Stimulated activated CD8-positive, alpha-beta memory T cell treated with anti-CD3 and anti-CD28 coated beads, Interleukin-12 subunit alpha, Interleukin-12 subunit beta, amount 100 ng/mL, for 1 hour (primary cell): ENCODE measurements at places on chromosomes 1 and 21.

- DNase-seq, result no peak
These were observed 38.8 kb upstream of the HAO2 start for GRCh38 chr1:119329541-119330461.

DNA sequence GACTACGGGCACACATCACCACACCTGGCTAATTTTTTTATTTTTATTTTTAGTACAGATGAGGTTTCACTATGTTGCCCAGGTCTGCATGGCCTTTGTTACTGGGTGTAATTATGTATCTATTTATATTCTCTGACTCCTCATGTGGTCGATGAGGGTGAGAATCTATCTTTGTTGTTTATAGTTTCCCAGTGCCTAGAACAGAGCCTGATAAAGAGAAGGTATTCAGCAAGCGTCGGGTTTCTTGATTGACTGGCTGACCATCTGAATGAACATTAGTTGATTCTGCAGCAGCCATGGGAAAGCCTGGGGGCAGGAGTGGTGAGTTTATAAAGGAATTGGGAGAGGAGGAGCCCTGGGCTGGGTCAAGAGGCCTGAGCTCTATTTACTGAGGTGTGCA lies 28.5 kb downstream of the SERINC2 start:
- DNase-seq, result no peak

DNA sequence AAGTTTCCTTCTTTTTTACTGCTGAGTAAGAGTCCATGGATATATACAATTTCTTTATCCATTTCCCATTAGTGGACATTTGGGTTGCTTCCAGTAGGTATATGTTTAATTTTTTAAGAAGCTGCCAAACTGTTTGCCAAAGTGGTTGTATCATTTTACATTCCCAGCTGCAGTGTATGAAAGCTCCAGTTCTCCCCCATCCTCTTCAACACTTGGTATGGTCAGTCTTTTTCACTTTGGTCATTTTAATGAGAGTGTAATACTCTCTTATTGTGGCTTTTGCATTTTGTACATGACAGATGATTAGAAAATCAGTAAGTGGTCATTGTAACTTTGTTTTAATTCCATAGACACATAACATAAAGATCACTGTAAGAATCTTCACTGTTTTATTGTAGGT lies 22.5 kb downstream of the DOP1B start:
- no peak for DNase-seq

- no peak for DNase-seq
These were observed 2.8 kb upstream of the NES start for GRCh38 chr1:156680056-156680455.

- DNase-seq, result no peak
These were observed 33.0 kb upstream of the IFI44L start for GRCh38 chr1:78587211-78587610.
